ENCODE measurements at places on chromosomes 6 and 20. TPM values are rescaled to one million over a fixed set of nuclear protein-coding genes. Genes with fewer than 3 reads are reported as not detected.

DNA sequence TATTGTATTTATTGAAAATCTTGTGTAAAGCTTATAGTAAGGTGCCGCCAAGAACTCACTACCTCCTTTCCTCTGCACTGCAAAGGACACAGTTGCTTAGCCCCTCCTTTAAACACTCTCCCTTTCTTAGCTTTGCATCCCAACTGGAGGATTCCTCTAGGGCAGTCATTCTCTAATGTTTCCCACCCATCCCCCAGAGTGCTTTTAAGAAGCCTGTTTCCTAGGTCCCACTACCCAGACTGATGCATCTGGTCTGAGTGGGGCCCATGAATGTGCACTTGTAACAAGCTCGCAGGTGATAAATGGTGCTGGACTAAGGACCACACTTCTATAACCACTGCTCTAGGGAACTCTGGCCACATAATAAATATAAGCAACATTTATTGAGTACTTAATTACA is 55.2 kb downstream of the B4GALT5 start:
- H3K4me3 ChIP-seq, result no peak overlapping the region
- DNase-seq, result no peak
- H3K36me3 ChIP-seq, result peaks cover 11% of the 10 kb centered on the region

SDHAF4 gene
- 10.1 TPM for total RNA-seq

DNA sequence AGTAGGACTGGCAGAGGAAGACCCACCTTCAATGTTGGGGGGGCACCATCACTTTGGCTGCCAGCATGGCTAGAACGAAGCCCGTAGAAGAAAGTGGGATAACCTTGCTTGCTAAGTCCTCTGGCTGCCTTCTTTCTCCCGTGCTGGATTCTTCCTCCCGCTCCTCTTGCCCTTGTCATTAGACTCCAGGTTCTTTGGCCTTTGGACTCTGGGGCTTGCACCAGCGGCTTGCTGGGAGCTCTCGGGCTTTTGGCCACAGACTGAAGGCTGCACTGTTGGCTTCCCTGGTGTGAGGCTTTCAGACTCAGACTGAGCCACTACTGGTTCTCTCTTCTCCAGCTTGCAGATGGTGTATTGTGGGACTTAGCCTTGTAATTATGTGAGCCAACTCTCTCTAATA is 28.2 kb downstream of the GSTA2 start:
- no peak overlapping the region for H3K27ac ChIP-seq
- no peaks in the 10 kb centered on the region for H3K4me1 ChIP-seq
- no peaks in the 10 kb centered on the region for H3K27me3 ChIP-seq
- no peaks in the 10 kb centered on the region for H3K36me3 ChIP-seq

GRCh38 chr6:17156112-17156921 is 54.5 kb downstream of the STMND1 start:
- H3K4me3 ChIP-seq, result no peak overlapping the region
- peak; percentile 41 for DNase-seq
- H3K4me1 ChIP-seq, result no peaks in the 10 kb centered on the region

MYCT1 gene
- total RNA-seq, result not detected

- DNase-seq, result no peak
- H3K4me3 ChIP-seq, result no peak overlapping the region
These were observed 68.3 kb downstream of the PKHD1 start for GRCh38 chr6:52019092-52019491.

- no peak overlapping the region for H3K4me3 ChIP-seq
- H3K27ac ChIP-seq, result no peak overlapping the region
- no peaks in the 10 kb centered on the region for H3K27me3 ChIP-seq
- H3K4me1 ChIP-seq, result no peaks in the 10 kb centered on the region
These were observed 99.5 kb downstream of the FOXC1 start for GRCh38 chr6:1709234-1709641.

TCP11 gene
- total RNA-seq, result not detected

DNA sequence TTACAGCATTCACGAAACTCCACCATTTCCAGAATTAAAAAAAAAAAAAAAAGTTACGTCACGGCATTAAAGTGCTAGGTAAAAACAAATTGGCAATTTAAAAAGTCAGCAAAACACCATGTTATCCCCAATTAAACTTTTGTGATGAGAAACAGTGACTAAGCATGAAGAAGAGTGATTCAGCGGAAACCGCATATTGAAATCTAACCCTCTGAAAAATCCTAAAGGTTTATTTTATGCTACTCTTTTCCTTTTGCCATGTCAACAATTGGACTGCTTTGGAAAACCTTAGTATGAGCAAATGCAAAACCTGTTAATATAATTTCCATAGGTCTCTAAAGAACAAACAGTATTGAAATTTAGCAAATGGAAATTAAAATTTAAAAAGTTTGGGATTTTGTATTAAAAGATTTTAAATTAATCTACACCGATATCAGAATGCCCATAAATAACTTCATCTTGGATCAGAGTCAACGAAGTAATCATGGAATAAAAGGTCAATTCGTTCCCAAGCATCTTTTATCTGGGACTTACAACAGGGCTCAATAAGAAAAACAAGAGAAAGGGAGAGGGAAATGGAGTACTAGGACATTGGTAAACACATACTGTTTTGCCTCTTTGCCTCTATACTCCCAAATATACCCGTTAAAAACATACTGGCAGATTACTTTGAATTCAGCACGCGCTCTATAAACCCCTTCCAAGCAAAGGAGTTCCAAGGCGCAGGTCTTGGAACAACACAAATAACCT is 1.1 kb downstream of the FBXO30 start:
- peaks cover 20% of the 10 kb centered on the region for H3K4me1 ChIP-seq
- H3K27ac ChIP-seq, result peak overlapping the region; percentile 87
- DNase-seq, result no peak
- no peaks in the 10 kb centered on the region for H3K36me3 ChIP-seq
- H3K4me3 ChIP-seq, result peak overlapping the region; percentile 82

DNA sequence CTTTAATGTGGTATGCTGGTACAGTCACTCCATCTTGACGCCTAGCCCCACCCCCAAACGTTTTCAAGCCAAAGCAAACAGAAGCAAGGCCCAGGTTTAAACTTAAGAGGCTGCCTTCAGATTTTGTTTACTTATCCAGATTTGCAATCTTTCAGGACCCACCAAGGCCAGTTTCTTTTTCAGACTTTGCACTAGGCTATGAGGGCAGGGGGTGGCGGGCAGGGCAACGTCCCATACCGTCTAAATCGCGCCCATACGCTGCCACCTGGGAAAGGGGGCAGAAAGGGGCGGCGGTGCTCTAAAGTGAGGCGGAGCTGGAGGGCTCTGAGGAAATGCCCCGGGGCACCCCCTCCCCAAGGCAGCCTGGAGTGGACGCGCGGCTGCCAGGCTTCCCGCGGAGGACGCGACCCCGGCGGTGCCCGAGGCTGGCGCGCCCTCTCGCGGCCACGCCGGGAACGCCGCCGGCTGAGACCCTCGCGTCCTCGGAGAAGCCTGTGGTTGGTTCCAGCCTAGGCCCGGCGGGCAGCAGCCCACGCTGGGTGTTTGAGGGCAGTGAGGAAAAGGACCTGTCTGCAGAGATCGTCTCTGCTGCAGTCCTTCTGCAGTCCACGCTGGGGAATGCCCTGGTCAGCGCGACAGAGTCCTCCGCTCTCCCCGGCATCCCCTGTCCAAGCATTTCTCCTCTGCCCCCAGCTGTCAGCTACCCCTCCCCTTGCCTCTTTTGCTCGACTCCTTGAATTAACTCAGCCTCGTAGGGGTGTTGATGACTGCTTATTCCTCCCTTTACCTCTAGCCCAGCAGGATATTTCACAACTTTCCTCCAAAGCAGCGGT is 129.2 kb upstream of the PRND start:
- no peaks in the 10 kb centered on the region for H3K27me3 ChIP-seq
- peak; percentile 21 for DNase-seq
- peaks cover 8% of the 10 kb centered on the region for H3K4me1 ChIP-seq
- no peaks in the 10 kb centered on the region for H3K36me3 ChIP-seq

- H3K4me3 ChIP-seq, result no peak overlapping the region
- no peaks in the 10 kb centered on the region for H3K36me3 ChIP-seq
- no peaks in the 10 kb centered on the region for H3K27me3 ChIP-seq
- DNase-seq, result no peak
These were observed 21.3 kb downstream of the HLA-E start for GRCh38 chr6:30510419-30511168.

DNA sequence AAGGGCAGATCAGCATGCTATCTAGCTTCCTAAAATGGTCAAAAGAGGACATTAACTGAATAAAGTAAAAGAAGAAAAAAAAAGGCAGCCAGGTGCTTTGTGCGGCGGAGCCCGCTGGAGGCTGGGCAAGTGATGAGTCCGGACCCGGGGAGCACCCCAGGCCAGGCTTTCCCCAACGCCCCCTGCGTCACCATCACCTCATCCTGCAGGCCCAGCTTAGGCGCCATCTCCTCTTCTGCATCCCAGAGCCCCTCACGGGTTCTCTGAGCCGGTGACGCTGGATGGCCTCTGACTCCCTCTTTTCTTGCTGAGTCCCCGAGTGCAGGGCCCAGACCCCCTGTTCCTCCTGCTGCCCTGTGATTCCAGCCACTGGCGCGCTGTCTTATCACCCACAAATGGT is 250.1 kb downstream of the TBXT start:
- no peak overlapping the region for H3K27ac ChIP-seq
- no peaks in the 10 kb centered on the region for H3K4me1 ChIP-seq
- no peaks in the 10 kb centered on the region for H3K27me3 ChIP-seq
